ENCODE measurements at places on chromosomes 2 and 18.

DNA sequence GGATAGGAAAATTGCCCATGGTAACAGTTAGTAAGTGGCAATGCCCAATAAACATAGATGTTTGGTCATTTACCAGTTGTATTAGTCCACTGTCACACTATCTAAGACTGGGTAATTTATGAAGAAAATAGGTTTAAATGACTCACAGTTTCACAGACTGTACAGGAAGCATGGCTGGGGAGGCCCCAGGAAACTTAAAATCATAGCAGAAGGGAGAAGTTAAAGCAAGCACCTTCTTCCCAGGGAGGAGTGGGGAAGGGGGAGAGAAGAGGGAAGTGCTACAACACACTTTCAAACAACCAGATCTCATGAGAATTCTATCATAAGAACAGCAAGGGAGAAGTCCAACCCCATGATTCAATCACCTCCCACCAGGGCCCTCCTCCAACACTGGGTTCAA, 23.4 kb downstream of the NR4A2 start:
- no peak for DNase-seq

DNA sequence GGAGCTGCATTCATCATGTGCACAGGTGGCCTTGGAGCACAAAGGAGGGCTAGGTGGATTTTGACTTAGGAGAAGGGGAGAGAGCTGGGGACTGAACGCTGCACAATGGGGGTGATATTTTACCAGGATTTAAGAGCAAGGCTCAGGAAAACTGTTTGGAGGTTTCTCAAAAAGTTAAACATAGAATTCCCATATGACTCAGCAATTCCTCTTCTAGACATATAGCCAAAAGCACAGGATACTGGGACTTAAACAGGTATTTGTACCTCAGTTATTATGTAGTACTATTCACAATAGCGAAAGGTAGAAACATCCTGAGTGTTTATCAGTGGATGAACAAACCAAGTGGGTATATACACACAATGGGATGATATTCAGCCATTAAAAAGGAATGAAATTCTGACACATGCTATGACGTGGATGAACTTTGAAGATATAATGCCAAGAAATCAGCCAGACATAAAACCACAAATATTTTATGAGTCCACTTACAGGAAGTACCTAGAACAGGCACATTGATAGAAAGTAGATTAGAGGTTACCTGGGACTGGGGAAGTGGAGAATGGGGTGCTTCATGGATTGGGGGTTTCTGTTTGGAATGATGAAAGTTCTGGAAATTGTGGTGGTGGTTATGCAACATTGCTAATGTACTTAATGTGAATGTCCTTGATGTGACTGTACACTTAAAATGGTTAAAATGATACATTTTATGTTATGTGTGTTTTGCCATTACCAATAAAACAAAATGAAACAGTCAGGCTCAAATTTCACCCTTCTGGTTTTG, 216.9 kb downstream of the HAUS1 start:
- no peak for DNase-seq

- no peak for DNase-seq
Measured at GRCh38 chr18:7784171-7784570, 217.1 kb downstream of the PTPRM start.

- no peak for DNase-seq
Measured at GRCh38 chr18:23226391-23226790, 91.1 kb downstream of the CABLES1 start.
